Amniotic stem cell (primary cell): ENCODE measurements at places on chromosomes 11 and 22.

DNA sequence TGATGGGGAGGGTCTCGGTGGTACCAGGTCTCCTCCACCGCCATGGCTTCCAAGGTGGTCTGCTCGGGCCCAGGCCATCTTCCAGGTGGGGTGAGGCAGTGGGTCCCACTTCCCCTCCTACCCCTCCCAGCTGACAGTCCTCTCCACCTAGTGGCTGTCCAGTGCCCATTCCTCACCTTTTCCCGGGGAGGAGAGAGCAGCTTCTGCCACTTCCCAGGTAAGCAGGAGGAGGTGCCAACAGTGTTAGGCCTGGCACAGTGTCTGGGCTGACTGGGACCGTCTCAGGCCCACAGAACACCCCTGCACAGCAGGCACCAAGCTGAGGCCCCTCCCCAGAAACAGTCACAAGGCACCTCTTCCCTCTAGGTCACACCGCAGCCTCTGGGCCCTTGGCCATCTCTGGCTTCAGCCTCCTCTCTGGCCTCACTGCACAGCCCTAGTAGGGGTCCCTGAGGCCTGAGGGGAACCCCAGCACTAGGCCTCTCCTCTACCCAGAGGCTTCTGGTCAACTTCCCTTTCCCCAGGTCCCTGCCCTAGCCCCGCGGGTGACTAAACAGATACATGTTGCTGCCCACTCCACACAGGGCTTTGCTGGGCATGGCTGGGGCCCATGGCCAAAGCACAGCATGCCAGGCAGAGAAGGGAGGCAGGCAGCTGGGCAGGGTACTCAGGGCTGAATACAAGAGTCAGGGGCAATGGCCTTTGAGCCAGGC, 2.3 kb upstream of the ANKRD13D start:
- no peak for DNase-seq

DNA sequence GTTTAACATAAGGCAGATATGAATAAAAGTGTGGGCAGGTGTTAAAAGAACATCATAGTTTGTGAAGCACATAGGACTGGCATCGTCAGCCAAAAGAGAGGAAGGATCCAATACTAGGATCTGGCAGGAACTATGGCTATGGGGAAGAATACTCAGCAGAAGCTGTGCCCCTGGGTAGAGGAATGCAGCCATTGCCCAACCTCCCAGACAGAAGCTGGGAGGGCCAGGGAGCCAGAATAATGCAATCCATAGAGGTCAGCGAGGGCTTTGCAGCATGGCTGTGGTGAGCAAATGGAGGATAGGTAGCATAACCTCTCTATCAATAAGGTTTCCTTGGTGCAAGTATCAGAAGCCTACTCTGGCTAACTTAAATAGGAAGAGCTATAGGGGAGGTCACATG, 11.7 kb upstream of the CSTF3 start:
- DNase-seq: no peak

GRCh38 chr11:59062602-59063529, 23.2 kb upstream of the GLYATL1B start:
- DNase-seq: no peak

DNA sequence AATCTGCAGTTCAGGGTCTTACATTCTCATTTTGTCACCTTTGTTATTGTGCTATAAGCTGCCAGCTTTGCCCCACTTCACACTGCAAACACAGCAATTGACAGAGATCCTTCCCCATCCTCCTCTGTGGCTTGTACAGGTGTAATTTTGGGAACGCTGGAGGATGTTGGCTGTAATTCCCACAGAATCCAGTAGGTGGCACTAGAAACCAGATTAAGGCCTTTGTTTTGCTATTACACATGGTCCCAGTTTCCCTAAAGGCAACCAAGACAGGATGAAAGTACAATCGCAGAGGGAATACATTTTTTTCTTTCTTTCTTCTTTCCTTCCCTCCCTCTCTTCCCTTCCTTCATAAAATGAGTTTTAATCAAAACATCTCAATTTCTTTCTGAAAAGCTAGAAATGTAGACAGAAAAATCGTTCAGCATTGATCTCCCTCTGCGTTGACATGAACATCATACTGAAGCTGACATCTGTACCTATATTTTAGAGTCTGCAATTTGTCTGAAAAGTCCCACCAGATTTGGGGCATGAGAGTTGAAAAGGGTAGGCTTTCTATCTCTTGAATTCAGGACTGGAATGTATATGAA, 21.3 kb upstream of the NELL1 start:
- peak; percentile 0 for DNase-seq

DNA sequence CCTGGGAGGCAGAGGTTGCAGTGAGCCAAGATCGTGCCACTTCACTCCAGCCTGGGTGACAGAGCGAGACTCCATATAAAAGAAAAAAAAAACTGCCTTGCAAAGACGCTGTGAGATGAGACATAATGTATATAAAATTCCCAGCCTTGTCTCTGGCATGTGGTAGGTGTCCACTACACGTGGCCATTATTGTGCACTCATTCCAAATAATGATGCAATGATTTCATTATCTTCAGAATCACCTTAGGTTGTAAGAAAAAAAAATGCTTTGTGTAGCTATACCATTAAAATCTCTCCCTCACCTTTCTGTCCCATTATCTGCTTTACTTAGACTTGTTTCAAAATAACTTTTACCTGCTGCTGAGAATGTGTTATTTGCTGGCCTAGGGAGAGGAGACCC, 41.6 kb downstream of the C11orf96 start:
- no peak for DNase-seq

- DNase-seq: peak; percentile 87
Observed at GRCh38 chr11:132126973-132127899, 756.8 kb downstream of the NTM start.

DNA sequence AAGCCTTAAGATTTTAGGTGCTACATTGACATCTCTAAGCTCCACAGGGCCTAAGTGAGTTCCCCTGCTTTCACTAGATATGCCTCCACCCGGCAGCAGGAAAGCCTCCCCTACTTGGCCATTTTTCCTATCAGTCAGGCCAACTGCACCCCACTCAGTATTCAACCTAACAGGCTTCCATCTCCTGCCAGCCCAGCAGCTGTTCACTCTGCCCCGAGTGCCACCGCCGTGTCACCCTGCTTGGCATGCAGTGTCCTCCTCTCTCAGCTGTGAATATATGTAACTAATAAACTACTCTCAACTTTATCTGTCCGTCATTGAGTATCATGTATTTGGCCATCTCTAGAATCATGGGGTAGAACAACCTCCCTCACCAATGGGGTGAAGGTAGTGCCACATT, 9.0 kb upstream of the OR6M1 start:
- no peak for DNase-seq
